ENCODE measurements at places on chromosomes 1 and 21.

DNA sequence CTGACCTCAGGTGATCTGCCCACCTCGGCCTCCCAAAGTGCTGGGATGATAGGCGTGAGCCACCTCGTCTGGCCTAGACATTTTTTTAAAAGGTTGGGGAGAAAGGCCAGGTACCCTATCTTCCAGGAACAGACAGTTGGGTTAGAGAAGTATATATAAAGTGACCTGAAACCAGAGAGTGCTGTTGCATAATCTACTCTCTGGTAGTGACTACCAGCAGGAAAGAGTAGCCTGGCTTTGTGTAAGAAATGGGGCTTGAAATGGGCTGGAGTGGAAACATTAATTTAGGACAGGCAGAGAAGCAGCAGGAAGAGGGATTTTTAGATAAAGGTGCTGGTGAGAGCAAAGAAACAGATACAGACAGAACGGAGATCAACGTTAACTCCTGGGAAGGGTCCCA, 125.8 kb upstream of the HOOK1 start:
- DNase-seq: no peak

DNA sequence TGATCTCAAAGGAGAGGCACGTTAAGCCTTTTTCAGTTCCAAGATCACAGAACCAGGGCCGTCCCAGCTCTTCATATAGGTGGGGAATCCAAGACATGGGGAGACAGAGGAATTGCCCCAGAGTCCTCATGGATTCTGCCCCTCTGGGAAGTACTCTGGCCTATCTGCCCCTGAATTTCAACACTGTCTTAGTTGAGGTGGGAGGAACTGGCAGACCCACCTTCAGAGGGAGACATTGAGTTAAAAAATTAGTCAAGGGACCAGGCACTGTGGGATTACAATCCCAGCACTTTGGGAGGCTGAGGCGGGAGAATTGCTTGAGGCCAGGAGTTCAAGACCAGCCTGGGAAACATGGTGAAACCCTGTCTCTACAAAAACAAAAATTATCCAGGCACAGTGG, 2.1 kb upstream of the KNCN start:
- no peak for DNase-seq

DNA sequence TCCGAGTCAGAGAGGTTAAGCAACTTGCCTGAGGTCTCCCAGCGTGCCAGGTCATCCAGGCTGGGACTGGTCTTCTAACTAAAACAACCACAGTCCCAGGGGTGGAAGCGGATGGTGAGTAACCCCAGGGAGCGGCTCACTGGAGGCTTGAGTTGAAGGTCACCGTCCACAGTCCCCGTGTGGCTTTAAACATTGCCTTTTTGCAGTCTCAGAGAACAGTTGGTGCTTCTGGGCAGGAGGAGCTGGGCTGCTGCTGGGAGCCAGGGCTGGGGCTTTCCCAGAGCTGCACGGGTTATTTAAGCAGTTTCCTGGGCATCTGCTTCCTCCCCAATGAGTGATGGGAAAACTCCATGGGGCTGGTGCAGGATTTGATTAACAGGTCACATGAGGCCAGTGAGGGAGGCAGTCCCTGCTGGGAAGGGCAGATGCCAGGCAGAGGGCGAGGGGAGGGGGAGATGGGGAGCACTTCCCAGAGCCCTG, 12.3 kb downstream of the ARHGEF10L start:
- no peak for DNase-seq

DNA sequence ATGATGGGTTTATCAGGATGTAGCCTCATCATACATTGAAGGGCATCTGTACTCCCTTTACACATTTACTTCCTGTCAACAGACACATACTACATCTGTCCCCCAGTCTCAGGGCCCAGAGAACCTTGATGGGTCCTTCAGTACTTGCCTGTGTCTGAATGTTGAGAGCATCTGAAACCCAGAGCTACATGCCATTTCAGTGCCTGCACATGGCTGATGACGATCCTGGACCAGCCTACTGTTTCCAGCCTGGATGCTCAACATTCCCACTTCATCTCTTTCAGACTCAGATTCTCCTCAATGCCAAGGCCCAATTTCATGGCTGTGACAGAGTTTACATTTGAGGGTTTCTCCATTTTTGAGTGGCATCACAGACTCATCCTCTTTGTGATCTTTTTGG, at the start of gene OR10J4:
TSS of gene OR10J4 (plus strand) at position 301 of the 400 bp plus-strand sequence.
- no peak for DNase-seq

DNA sequence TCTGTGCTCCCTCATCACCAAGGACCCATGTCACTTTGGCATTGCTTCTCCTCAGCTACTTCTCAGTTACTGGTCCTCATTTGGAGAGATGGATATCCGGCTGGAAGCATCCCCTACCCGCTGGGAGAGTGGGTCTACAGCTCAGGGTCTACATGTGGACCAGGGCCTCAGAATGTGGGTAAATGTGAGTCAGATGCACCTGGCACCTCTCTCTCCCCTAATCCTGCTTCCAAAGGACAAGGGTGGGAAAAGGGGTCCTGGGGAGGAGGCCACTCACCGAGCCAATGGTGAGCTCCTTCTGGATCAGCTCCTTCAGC, 908 bp downstream of the S100A6 start:
- DNase-seq: no peak

- no peak for DNase-seq
Observed at GRCh38 chr1:210915890-210916507, 217.9 kb downstream of the KCNH1 start.

DNA sequence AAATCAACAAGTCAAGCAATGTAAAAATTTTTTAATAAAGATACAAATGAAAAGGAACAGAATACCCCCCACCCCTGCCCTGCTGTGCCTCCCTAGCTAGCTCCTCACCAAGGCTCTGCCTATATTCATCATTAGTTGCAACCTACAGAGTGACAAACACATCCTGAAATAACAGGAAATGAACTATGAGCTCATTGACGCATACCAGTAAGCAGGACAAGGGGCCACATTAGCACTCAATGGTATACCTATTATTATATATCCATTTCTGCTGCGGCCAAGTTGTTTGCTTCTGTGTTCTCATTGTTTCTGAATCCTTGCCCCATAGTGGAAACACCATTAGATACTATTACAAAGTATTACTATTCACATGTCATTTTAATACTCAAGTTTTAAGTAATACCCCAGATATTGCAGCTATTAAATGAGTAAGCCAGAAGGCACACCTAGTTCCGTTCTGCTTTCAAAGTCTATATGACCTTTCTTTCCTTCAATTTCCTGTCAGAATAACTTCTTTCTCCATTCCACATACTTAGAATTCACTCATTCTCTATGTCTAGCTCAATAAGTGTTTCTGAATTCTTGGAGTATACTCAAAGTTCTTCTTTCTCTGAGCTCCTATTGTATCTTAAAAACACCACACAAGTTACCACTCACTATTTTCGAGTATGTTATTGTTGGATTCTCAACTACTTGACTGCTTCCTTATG, 1214.9 kb downstream of the PLA2G4A start:
- DNase-seq: no peak

- DNase-seq: no peak
Observed at GRCh38 chr1:117919376-117919775, 10.0 kb downstream of the GDAP2 start.

Data from CD4-positive, alpha-beta T cell treated with Interleukin-17A for 4 hours (primary cell).